ENCODE measurements at places on chromosomes 4 and X.

DNA sequence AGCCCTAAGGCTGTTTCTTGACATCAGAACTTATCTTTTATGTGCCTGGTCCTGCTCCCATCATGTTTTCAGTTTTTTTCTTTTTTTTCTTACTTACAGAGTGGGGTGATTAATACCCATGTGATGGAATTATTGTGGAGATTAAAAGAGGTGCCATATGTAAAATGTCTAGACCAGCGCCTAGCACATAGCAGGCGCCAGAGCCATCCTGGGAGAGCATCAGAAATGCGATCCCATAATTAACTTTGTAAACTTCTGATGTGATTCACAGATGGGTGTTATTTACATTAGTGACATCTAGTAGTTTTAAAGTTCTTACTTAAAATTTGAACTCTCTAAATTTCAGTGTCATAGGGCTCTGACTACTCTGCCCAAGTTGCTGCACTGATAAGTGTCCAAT is 66.2 kb upstream of the PGRMC2 start:
- no peak for DNase-seq

DNA sequence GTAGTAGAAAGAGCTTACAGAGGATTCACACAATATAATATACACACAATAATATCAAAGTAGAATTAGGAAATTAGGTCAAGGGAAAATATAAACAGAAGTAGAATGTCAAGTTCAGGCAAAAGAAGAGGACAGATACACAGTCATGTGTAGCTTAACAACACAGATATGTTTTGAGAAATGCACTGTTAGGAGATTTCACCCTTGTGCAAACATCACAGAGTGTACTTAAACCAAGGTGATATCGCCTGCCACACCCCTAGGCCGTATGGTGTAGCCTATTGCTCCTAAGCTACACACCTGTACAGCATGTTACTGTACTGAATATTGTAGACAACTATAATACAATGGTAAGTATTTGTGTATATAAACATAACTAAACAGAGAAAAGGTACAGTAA is 110.0 kb upstream of the EDNRA start:
- peak; percentile 79 for DNase-seq

DNA sequence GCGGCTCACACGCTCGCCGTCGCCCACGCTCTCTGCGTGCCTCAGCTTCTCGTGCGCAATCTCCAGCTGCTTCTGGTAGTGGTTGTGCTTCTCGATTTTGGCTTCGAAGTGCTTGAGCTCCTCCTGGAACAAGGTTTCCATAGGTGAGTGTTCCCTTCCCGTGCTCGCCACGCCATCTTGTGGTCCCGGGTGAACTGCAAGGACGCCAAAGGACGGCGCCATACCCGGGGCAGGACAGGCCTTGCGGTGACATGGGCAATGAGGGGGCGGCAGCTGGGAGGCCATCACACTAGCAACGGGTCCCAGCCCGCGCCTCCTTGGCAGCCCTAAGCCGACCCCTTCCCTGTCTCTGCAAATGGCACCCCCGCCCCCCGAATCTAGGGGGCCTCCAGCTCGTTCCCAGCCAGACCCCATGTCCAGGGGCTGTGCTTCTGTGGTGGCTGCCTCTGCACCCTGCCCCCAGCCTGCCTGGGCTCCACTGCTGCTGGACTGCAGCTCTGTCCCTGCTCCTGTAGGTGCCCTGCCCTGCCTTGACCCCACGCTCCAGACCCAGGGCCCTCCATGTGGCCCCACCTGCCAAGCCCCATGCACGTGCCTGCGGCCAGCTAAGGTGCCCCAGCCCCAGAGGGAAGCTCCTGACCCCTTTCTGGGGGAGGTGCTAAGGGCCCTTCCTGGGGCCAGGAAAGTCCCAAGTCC is 17.3 kb downstream of the LRPAP1 start:
- peak; percentile 53 for DNase-seq

DNA sequence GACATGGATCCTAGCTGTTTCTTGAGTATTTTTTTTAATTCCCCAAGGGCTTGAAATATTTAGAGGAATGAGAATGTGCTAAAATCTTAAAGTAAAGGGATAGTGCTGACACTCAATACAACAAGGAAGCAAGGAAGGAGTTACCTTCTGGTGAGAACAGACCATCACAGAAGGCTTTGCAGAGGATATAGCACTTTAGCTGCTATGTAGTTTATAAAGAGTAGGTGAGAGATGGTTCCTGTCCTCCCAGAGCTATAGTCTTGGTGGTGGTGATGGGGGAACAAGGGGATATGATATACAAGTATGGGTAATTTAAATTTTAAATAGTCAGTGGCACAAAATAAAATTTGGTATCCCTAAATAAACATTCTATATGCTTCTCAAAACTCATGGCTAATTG is 47.6 kb downstream of the MTHFD2L start:
- no peak for DNase-seq

GRCh38 chr4:189278597-189279165 is 662.0 kb upstream of the FRG1 start:
- no peak for DNase-seq

DNA sequence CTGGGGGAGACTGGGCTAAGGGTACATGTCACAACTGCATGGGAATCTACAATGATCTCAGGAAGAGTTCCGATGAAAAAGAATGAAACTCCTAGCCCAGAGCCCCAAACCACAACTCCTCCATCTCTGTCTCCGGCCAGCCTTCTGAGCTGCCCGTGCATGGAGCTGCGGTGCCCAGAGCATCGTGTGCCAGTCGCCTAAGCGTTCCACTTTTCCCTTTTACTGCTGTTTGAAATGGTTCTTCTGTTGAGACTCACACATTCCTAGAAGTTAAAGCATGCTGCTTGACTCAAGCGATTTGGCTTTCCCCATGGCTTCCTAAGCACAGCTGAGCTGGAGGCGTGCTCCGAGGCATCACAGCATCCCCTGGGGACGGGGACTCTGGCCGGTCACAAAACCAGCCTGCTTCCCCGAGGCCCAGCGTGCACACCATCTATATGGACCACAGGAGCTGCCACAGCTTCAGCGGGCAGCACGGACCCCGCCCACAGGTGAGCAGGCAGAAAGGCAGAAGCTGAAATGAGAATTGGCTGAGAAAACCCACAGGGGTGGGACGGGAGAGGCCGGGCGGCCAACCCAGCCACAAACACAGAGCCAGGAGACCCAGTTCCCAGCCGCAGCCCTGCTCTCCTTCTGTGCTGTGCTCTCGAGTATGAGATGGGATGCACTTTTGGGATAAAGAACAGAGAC is 5.0 kb downstream of the CCNQ start:
- no peak for DNase-seq

GRCh38 chr4:16007471-16008095 is 44.6 kb upstream of the FGFBP2 start:
- no peak for DNase-seq

Data from large intestine (tissue), 12 donors.